ENCODE measurements at places on chromosomes 3 and 15. TPM values are rescaled to one million over a fixed set of nuclear protein-coding genes. Genes with fewer than 3 reads are reported as not detected.

The CA12 gene
- 0.81 TPM for total RNA-seq

The IMPG2 gene
- total RNA-seq: 0.03 TPM

GRCh38 chr3:53815651-53816050, 30.6 kb downstream of the CHDH start:
- no peak overlapping the region for H3K27ac ChIP-seq
- no peaks in the 10 kb centered on the region for H3K4me1 ChIP-seq
- H3K27me3 ChIP-seq: no peaks in the 10 kb centered on the region
- DNase-seq: no peak

The SCG3 gene
- 0.15 TPM for total RNA-seq

DNA sequence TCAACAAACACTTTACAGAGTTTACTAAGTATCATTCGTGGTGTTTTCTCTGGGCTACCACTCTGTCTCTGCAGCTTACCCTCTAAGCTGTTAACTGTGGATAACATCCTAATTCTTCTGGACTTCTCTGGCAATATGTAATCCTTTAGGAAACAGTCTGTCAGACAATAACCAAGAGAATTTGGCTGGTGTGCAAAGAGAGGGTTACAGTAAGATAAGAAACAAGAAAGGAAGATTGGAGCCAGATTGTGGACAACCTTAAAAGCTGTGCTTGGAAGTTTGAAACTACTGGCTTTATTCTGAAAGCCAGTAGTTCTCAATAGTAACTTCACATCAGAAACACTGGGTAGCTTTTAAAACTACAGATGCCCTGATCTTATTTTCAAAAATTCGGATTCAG, 778 bp downstream of the ARL6 start:
- no peaks in the 10 kb centered on the region for H3K27me3 ChIP-seq
- H3K27ac ChIP-seq: no peak overlapping the region
- H3K4me3 ChIP-seq: peak overlapping the region; percentile 92
- peaks cover 23% of the 10 kb centered on the region for H3K4me1 ChIP-seq
- DNase-seq: no peak

- H3K27ac ChIP-seq: no peak overlapping the region
- no peaks in the 10 kb centered on the region for H3K27me3 ChIP-seq
- H3K4me3 ChIP-seq: no peak overlapping the region
- H3K4me1 ChIP-seq: peaks cover 8% of the 10 kb centered on the region
- H3K36me3 ChIP-seq: no peaks in the 10 kb centered on the region
- DNase-seq: no peak
Observed at GRCh38 chr3:188520466-188520865, 366.5 kb downstream of the LPP start.

The LRRK1 gene
- 0.43 TPM for total RNA-seq

The SKOR1 gene
- total RNA-seq: 0.09 TPM

DNA sequence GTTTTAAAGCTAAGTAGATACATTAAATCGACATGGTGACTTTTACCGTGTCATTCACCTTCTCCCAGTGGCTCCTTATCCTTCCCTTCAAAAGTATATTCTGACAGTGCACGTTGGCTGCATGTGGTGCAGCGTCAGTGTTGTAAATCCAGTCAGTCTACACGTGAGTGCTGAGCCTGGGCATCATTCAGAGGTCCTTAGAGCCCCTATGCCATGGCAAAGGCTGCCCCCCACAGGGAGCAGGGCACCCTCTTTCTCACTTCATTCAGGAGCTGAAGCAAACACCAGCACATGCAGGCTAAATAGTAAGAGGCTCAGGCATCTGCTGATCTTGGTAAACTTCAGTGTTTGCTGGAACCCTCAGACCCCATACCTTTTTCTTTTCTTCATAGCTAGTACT, 43.3 kb downstream of the RASGRP1 start:
- no peak overlapping the region for H3K4me3 ChIP-seq
- peaks cover 16% of the 10 kb centered on the region for H3K4me1 ChIP-seq
- no peak overlapping the region for H3K27ac ChIP-seq
- no peaks in the 10 kb centered on the region for H3K27me3 ChIP-seq
- no peak for DNase-seq

DNA sequence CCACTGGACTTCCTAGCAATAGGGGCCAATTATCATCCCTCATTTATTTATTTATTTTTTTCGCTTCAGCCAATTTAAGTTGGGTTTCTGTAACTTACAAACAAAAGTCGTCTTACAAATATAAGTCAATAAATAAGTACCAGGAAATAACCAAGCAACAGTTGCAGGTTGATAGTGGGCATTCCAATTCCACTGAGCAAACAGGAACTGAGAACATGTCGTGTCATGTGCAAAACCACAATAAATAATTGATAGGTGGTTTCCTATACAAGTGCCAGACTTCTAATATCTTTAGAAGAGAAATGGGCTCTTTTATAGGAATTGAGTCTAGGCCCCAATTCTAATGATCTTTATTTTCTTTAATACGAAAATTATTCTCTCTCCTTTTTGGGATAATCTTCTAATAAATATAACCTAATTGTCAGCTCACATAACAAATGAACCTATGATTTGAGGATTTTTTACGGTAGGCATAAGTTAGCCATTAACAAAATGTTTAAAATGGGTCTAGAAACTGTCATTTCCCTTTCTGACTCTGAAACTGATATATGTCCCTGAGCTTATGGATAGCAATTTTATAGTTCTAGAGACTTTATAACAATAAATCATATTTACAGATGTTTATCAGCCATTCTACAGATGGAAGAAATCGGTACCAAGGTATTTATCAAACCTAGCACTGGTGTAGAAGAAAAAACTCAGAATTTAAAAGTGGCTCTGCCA, 571.8 kb downstream of the FOXP1 start:
- H3K27me3 ChIP-seq: no peaks in the 10 kb centered on the region
- H3K4me1 ChIP-seq: peaks cover 18% of the 10 kb centered on the region
- no peak overlapping the region for H3K4me3 ChIP-seq
- H3K36me3 ChIP-seq: no peaks in the 10 kb centered on the region
- H3K27ac ChIP-seq: no peak overlapping the region

The TRMT10C gene
- 85.9 TPM for total RNA-seq

GRCh38 chr3:128188956-128189355, 35.7 kb downstream of the EEFSEC start:
- H3K4me1 ChIP-seq: peaks cover 12% of the 10 kb centered on the region
- DNase-seq: no peak
- H3K27me3 ChIP-seq: no peaks in the 10 kb centered on the region
- no peak overlapping the region for H3K4me3 ChIP-seq

DNA sequence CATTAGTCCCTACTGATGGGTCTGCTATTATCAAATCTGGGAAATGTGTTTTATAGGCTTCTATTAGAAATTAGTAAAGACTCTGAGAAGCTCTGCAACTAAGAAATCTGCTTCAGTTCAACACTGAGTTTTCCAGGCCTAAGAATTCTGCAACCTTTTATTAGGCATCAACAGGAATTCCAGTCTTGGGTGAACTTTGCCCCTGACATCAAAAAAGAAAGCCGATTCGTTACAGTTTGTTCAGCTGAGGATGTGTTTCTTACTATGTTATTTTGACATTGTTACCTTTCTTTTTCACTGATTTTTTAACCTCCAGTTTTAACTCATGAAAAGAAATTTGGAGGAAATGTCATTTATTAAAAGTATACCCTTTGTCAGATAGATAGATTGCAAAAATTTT, 131.5 kb upstream of the KCNH8 start:
- no peaks in the 10 kb centered on the region for H3K4me1 ChIP-seq
- no peak overlapping the region for H3K27ac ChIP-seq
- no peak for DNase-seq
- H3K27me3 ChIP-seq: no peaks in the 10 kb centered on the region
- no peak overlapping the region for H3K4me3 ChIP-seq
- H3K36me3 ChIP-seq: no peaks in the 10 kb centered on the region

The AGTR1 gene
- not detected for total RNA-seq
